Kidney glomerular epithelial cell (primary cell): ENCODE measurements at places on chromosomes 11 and 22.

- DNase-seq, result peak; percentile 39
These were observed 6.6 kb downstream of the APOL4 start for GRCh38 chr22:36194971-36195370.

DNA sequence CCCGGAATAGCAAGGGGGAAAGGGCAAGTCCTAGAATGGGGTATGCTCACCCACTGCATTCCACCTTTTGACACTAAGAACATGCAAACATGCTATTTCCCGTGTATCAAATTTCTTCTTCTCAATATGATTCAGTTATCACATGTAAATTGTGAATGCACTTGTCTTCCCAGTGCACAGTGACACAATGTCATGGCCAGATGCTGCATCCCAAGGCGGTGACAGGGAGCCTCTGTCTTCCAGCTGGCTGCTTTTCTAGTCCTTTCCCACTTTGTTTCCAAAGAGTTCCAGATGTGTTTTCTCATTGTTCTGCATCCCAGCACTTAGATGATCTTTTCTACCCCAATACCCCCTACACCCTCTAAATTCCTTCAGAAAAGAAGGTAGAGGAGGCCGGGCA is 12.4 kb downstream of the SLC25A18 start:
- no peak for DNase-seq

- peak; percentile 25 for DNase-seq
These were observed 54.3 kb upstream of the USP47 start for GRCh38 chr11:11787305-11788062.

DNA sequence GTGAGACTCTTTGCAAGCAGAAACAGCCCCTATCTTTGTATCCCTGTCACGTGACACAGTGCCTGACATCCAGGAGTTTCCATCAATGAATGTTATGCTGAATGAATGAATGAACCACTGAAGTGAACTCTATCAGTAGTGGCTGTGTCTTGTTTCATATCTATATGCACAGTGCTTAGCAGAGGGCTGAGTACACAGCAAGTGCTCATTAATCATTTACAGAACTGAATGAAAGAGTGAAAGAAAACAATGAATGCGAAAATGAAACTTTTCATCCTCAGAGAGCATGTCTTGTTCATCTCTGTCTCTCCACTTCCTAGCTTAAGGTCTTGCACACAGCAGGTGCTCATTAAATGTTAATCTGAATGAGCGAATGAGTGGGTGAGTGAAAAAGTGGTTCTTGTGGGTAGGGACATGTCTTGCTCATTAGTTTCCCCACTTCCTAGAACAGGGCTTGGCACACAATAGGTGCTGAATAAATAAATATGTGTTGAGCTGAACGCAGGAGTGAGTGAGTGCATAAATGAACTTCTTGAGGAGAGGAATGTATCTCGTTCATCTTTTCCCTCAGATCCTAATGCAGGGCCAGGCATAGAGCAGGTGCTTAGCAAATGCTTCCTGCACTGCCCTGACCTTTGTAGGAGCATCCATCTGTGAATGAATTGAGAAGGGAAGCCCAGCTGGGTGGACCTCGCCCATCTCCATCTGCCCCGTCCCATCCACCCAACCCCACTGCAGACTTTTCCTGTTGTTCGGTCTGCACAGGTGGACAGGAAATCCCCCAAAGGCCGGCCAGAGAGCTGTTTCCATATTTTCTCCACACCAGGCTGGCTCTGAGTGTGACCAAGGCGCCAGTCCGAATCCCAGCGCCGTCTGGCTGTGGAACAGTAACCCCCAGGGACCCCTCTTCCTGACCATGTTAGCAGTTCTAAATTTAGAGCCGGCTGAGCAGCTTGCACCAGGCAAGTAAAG is 113.4 kb upstream of the CRYBB3 start:
- no peak for DNase-seq

DNA sequence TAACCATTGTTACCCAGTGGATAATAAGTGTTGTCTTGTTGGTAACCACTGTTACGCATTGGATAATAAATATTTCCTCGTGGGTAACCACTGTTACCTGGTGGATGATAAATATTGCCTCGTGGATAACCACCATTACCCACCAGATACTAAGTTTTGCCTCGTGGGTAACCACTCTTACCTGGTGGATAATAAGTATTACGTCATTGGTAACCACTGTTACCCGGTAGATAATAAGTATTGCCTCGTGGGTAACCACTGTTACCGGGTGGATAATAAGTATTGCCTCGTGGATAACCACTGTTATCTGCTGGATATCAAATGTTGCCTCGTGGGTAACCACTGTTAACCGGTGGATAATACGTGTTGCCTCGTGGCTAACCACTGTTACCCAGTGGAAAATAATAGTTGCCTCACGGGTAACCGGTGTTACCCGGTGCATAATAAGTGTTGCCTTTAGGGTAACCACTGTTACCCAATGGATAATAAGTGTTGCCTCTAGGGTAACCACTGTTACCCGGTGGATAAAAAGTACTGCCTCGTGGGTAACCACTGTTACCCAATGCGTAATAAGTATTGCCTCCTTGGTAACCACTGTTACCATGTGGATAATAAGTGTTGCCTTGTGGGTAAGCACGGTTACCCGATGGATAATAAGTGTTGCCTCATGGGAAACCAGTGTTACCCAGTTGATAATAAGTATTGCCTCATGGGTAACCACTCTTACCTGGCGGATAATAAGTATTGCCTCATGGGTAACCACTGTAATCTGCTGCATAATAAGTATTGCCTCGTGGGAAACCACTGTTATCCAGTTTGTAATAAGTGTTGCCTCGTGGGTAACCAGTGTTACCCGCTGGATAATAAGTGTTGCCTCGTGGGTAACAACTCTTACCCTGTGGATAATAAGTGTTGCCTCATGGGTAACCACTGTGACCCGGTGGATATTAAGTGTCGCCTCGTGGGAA is 21.9 kb upstream of the NXPE4 start:
- no peak for DNase-seq

GRCh38 chr22:23889620-23890019 is 4.6 kb upstream of the MIF start:
- no peak for DNase-seq

DNA sequence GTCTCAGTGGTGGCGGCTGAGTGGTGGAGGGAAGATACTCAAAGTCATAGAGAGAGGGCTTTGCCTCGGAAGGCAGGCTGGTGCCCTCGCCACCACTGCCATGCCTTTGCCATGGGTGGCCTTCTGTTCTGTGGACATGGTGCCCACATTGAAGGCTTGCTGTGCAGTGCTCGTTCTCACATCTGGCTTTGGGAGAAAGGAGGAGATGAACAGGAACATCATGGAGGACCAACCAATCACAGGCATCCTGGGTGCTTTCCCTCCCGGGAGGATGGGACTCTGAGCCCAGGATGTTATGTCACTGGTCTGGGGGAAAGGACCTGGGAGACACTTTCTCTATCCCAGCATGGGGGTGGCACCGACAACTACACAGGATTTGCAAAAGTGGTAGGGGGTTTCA is 82.3 kb upstream of the NARS2 start:
- no peak for DNase-seq

DNA sequence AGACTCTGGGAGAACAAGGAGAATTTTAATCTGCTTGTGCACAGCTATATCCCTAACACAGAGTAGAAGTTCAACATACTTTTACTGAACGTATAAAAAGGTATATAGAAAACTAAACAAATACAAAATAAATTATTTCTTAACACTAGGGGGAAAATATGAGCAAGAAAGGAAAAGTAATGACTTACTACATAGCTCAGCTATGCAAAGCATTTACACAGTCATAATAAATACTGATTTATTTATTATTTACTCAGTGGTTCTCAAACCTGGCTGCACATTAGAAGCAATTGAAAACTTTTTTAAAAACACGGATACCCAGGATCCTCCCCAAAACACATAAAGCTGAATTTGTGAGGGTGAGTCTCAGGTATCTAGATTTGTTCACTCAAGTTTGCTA is 182.5 kb downstream of the TTC28 start:
- DNase-seq, result peak; percentile 12

GRCh38 chr11:128614026-128614425 is 26.7 kb upstream of the ETS1 start:
- DNase-seq, result no peak

DNA sequence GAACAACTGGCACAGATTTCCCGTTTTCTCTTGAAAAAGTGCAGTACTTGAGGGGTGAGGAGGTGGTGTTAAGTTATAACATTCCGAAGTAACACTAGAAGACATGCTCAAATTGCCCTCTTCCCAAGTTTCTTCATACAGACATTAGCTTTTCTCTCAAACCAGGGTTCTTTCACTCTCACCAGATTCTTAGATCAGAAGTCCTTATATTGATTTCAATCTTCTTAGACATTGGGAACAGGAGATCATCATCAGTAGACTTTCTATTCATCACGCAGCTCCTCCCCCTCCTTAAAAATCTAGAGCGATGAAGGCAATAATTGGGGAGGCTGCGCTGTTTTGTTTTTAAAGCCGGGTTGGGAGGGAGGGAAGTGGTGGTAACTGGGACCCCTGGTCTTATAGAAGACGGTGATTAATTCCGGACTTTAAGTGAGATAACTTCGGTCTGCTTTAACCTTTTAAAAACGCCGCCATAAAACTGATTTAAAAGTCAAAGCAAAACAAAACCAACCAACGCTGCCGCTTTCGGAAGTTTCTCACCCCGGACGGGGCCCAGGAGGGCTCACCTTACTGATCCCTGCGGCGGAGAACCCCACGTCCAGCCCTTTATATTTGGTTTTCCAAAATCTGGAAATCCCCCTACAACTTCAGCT is 665 bp downstream of the USP28 start:
- DNase-seq, result no peak

DNA sequence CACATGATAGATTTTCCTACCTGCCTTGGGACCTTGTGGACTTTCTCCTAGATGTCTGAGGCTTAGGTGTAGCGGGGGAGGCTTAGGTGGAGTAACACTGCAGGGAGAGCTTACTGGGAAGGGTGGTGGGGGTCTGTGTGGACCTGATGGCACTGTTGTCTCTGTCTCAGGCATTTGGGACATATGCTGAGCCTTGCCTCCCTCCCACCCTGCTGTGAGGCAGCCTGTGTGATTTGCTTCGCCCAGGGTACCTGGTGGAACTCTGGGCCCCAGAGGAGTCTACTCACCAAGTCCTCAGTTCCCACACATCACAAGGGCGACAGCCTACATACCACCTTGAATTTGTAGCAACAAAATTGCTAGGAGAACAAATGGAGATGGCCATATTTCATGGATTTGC is 80.7 kb downstream of the CEP164 start:
- no peak for DNase-seq

DNA sequence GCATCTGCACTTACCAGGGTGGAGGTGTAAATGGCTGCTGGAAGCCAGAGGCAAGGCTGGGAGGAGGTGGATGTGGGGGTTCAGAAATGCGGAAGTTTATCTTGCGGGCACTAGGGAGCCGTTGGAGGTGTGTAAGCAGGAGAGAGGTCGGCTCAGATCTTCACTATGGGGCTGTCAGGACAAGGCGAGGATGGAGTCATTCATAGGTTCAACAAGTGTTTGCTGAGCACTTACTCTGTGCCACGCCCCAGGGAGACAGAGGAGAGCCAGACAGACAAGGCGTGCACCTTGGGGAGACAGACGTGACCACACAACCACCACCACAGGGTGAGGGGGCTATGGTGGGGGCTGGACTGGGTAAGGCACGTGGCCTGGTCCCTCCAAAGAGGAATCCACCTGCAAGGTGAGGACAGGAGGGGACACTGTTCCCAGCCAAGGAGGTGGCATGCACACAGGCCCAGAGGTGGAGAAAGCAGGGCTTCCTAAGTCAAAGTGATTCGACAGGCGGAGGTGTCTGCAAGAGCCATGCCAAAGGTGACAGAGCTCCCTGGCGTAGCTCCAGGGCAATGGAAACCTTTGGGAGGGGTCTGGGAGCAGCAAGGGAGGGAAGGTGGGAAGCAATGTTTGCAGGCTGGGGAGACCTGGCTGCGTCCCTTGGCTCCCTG is 30.8 kb upstream of the TCF20 start:
- DNase-seq, result no peak

DNA sequence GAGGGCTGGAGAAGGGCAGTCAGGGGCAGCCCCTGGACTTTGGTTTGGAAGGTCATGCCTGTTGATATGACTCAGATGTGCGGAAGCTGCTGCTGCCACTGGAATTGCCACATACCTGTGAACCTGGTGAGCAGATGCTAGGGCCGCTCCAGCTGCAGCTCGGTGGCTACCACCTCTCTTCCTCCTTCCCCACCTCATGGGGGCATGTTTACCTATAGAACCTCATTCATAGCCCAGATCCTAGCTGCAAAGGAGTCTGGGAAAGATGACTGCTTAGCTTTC is 17.5 kb upstream of the TSPAN18 start:
- DNase-seq, result no peak

DNA sequence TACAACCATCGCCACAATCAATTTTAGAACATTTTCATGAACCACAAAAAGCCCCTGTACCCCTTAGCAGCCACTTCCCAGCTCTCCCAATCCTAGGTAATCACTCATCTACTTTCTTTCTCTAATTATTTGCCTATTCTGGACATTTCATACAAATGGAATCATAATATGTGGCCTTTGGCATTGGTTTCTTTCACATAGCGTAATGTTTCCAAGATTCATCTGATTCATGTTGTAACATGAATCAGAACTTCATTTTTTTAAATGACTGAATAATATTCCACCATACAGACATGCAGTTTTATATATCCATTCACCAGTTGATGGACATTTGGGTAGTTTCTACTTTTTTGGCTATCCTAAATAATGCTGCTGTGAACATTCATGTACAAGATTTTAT is 56.2 kb upstream of the RCN1 start:
- DNase-seq, result no peak

DNA sequence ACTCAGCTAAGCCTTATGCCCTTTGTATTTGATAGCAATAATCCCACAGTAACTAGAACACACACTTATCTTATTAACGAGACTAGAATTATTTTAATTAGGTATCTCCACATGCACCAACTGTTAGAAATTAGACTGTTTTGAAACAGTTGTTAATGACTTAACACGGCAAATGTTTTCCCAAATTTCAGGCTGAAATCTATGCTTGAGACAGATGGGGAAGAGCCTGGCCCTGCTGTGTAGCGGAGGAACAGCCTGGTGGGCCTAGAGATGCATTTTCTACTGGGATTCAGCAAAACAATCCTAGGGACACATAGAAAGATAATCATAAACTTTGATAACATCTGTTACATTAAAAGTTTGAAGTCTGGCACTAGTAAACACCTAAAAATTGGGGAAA is 273.4 kb downstream of the TTC28 start:
- DNase-seq, result no peak

- no peak for DNase-seq
These were observed at the start of gene GAS2 for GRCh38 chr11:22666325-22666687. Gene GAS2, plus strand, starts transcription at chr11:22666611. Its CDS starts 8,259 bp downstream, at chr11:22674870.

- DNase-seq, result no peak
These were observed 19.1 kb downstream of the HIRA start for GRCh38 chr22:19412478-19412877.

GRCh38 chr11:103730131-103730940 is 306.1 kb upstream of the DDI1 start:
- peak; percentile 5 for DNase-seq

GRCh38 chr22:20624161-20624616 is 116.8 kb downstream of the MED15 start:
- no peak for DNase-seq
